ENCODE measurements at places on chromosomes 1 and 21. TPM values are rescaled to one million over a fixed set of nuclear protein-coding genes. Genes with fewer than 3 reads are reported as not detected.

OR2L3 gene
- polyA plus RNA-seq, result not detected

- H3K4me1 ChIP-seq, result no peaks in the 10 kb centered on the region
- no peak overlapping the region for H3K4me3 ChIP-seq
- H3K36me3 ChIP-seq, result no peaks in the 10 kb centered on the region
- no peak for DNase-seq
Observed at GRCh38 chr1:143611159-143611558, 360.6 kb downstream of the FAM72C start.

GRCh38 chr1:18836654-18837053 lies 22.8 kb downstream of the TAS1R2 start:
- H3K27ac ChIP-seq, result no peak overlapping the region
- H3K4me3 ChIP-seq, result no peak overlapping the region
- H3K27me3 ChIP-seq, result peaks cover 3% of the 10 kb centered on the region

FCRL1 gene
- polyA plus RNA-seq, result 0.16 TPM

DNA sequence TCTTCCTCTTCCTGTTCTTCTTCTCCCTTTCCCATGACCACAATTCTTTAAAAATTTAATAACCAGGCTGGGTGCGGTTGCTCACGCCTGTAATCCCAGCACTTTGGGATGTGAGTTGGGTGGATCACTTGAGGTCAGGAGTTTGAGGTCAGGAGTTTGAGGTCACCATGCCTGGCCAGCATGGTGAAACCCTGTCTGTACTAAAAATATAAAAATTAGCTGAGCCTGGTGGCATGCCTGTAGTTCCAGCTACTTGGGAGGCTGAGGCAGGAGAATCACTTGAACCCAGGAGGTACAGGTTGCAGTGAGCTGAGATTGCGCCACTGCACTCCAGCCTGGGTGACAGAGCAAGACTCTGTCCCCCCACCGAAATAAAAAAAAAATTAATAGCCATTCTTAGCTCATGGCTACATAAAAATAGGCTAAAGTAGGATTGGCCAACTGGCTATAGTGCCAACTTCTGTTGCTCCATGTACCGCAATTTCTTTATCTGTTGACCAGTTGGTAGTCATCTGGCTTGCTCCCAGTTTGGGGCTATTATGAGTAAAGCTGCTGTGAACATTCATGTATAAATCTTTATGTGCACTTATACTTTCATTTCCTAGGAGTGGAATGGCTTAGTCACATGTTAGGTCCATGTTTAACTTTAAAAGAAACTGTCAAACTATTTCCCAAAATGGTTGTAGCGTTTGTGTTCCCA lies 136.3 kb downstream of the PEX14 start:
- no peak for DNase-seq
- no peaks in the 10 kb centered on the region for H3K27me3 ChIP-seq
- H3K36me3 ChIP-seq, result no peaks in the 10 kb centered on the region
- H3K27ac ChIP-seq, result no peak overlapping the region

C1orf185 gene
- polyA plus RNA-seq, result not detected

HES3 gene
- polyA plus RNA-seq, result not detected

SLAMF1 gene
- 0.13 TPM for polyA plus RNA-seq

DNA sequence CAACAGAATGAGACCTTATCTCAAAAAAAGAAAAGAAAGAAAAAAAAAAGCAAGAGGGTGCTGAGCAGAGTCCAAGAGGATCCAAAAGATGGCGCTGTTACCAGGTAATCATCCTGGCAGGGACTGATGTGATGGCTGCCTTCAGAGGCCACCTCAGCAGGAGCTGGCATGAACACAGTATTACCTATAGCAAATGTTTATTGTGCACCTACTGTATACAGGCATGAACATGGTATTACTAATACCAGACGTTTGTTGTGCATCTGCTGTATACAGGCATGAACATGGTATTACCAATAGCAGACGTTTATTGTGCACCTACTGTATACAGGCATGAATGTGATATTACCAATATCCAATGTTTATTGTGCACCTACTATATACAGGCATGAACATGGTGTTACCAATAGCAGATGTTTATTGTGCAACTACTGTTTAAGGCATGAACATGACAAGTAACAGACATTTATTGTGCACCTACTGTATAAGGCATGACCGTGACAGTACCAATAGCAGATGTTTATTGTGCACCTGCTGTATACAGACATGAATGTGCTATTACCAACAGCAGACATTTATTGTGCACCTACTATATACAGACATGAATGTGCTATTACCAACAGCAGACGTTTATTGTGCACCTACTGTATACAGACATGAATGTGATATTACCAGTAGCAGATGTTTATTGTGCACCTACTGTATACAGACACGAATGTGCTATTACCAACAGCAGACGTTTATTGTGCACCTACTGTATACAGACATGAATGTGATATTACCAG lies 115.1 kb upstream of the TMEM51 start:
- H3K27ac ChIP-seq, result no peak overlapping the region
- no peaks in the 10 kb centered on the region for H3K36me3 ChIP-seq
- no peaks in the 10 kb centered on the region for H3K27me3 ChIP-seq
- H3K4me3 ChIP-seq, result no peak overlapping the region
- DNase-seq, result no peak
- no peaks in the 10 kb centered on the region for H3K4me1 ChIP-seq

GRCh38 chr1:69700770-69701169 lies 133.0 kb downstream of the LRRC7 start:
- H3K27me3 ChIP-seq, result no peaks in the 10 kb centered on the region
- no peak overlapping the region for H3K4me3 ChIP-seq
- no peak overlapping the region for H3K27ac ChIP-seq
- no peak for DNase-seq
- no peaks in the 10 kb centered on the region for H3K36me3 ChIP-seq

RPE65 gene
- polyA plus RNA-seq, result not detected

GRCh38 chr1:203075236-203076030 lies 10.4 kb downstream of the MYOG start:
- H3K27me3 ChIP-seq, result no peaks in the 10 kb centered on the region
- H3K36me3 ChIP-seq, result peaks cover 10% of the 10 kb centered on the region
- H3K4me1 ChIP-seq, result peaks cover 22% of the 10 kb centered on the region
- no peak overlapping the region for H3K27ac ChIP-seq
- peak overlapping the region; percentile 84 for H3K4me3 ChIP-seq

- H3K4me3 ChIP-seq, result no peak overlapping the region
- no peaks in the 10 kb centered on the region for H3K27me3 ChIP-seq
- H3K27ac ChIP-seq, result no peak overlapping the region
Observed at GRCh38 chr1:94634977-94635416, 93.4 kb upstream of the F3 start.

- no peaks in the 10 kb centered on the region for H3K36me3 ChIP-seq
- no peak for DNase-seq
- H3K4me3 ChIP-seq, result no peak overlapping the region
- no peaks in the 10 kb centered on the region for H3K4me1 ChIP-seq
- H3K27ac ChIP-seq, result no peak overlapping the region
- no peaks in the 10 kb centered on the region for H3K27me3 ChIP-seq
Observed at GRCh38 chr1:158067662-158068061, 74.2 kb downstream of the KIRREL1 start.

DNA sequence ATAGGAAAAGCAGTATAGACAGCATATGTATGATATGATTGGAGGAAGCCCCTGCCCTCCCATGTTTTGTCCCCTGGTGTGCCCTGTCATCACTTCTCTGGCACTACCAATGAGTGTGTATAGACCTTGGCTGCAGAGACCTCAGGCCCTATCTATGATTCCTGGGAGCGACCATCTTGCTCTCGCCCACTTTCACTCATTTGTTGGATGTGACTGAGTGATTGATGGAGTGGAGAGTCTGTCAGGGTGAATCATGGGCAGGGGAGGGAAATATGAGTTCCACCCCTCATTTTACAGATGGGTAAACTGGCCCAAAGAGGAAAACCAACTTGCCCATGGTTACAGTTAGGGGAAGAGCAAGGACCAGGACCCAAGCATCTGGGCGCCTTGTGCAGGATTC lies 14.9 kb downstream of the SLC30A1 start:
- H3K27ac ChIP-seq, result no peak overlapping the region
- H3K4me1 ChIP-seq, result no peaks in the 10 kb centered on the region
- no peaks in the 10 kb centered on the region for H3K36me3 ChIP-seq
- H3K27me3 ChIP-seq, result no peaks in the 10 kb centered on the region

GIPC2 gene
- polyA plus RNA-seq, result not detected

GPR61 gene
- polyA plus RNA-seq, result not detected

DNA sequence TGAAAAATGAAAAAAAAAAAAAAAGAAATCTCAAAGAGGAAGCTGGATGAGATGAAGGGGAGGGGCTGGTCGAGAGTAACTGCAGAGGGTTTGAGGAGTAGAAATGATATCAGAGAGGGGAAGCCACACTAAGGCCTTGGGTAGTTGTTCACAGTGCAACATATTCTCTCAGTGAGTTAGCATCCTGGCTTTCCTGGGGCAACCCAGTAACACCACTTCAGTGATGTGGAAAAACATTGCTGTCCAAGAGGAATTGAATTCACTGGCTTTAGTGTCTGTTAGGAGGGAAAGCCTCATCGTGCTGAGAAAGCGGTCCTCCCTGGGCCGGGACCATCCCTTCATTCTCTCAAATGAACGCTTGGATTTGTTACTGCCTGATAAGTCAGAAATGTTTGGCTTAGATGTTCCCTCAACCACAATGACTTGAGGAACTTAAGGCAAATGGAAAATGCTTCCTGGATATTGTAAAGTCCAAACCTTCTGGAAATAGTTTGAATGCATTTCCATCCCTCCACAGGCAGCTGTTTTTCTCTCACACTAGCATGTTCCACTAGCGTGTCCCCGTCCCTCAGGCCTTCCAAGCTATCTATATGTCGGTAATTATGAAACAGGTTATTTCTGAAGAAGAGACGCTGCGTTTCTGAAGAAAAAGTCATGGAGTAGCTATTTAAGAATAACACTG lies 12.2 kb downstream of the TGFB2 start:
- H3K27me3 ChIP-seq, result peaks cover 2% of the 10 kb centered on the region
- H3K4me3 ChIP-seq, result no peak overlapping the region
- peaks cover 7% of the 10 kb centered on the region for H3K4me1 ChIP-seq

DNA sequence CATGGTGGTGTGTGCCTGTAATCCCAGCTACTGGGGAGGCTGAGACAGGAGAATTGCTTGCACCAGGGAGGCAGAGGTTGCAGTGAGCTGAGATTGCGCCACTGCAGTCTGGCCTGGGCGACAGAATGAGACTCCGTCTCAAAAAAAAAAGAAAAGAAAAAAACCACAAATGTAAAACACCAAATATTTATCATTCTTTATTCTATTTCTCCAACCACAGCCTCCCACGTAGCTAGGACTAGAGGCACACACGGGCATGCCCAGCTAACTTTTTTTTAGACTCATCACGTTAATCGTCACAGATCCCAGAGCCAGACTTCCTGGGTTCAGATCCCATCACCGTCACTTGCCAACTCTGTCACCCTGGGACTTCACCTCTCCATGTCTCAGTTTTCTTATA lies 13.5 kb downstream of the DNAJC16 start:
- H3K36me3 ChIP-seq, result peaks cover 74% of the 10 kb centered on the region
- no peak for DNase-seq
- H3K27me3 ChIP-seq, result no peaks in the 10 kb centered on the region
- no peak overlapping the region for H3K27ac ChIP-seq
- no peaks in the 10 kb centered on the region for H3K4me1 ChIP-seq

USP1 gene
- 2.4 TPM for polyA plus RNA-seq

LAMC2 gene
- not detected for polyA plus RNA-seq

GRCh38 chr1:193787061-193787460 lies 600.6 kb upstream of the B3GALT2 start:
- H3K27me3 ChIP-seq, result no peaks in the 10 kb centered on the region
- DNase-seq, result no peak
- H3K36me3 ChIP-seq, result no peaks in the 10 kb centered on the region
- H3K4me1 ChIP-seq, result no peaks in the 10 kb centered on the region
- H3K27ac ChIP-seq, result no peak overlapping the region

B3GALNT2 gene
- 8.9 TPM for polyA plus RNA-seq

- no peaks in the 10 kb centered on the region for H3K4me1 ChIP-seq
- H3K27me3 ChIP-seq, result no peaks in the 10 kb centered on the region
- H3K27ac ChIP-seq, result no peak overlapping the region
- H3K36me3 ChIP-seq, result no peaks in the 10 kb centered on the region
- H3K4me3 ChIP-seq, result no peak overlapping the region
Observed at GRCh38 chr1:246280551-246280950, 226.5 kb downstream of the SMYD3 start.

DNA sequence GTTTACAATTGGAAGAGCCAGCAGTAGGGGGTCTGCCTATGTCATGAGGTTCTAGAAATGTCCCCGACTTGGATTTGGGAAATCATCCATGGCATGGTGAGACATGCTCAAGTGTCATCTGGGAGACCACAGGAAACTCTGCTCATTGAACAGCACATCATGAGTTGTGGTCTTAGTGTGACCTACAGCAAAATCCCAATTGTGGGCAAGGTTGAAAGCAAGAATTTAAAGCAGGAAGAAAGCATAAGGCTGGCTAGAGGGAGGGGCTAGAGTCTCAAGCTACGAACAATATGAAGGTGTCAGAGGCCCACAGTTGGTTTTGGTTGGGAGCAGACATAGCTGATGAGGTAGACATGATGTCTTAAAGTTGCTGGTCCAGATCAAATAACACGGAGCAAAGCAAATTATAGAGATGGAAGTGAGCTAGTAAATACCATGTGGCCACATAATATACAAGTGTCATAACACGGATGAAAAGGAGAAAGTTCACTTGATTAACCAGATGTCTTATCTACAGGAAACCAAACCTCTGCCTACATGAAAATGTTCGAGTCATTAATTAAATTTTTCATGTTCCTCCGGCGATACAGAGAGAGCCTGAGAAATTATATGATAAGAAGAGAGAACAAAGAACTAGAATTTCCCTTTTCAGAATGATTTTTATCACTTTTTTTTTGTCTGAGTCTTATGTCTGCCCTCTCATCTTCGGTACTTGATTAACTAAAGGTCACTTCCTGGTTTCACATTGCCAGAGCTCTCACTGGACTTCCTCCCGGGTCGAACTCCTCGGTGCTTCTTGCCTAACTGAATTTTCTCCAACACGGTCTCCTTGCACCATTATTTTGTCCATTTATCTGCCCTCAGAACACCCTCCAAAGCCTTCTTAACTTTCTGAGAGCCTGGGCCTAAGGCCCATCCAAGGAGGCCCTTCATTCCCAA lies 67.5 kb upstream of the DUSP10 start:
- peaks cover 16% of the 10 kb centered on the region for H3K4me1 ChIP-seq
- H3K27me3 ChIP-seq, result no peaks in the 10 kb centered on the region
- H3K36me3 ChIP-seq, result no peaks in the 10 kb centered on the region
- H3K27ac ChIP-seq, result no peak overlapping the region
- no peak overlapping the region for H3K4me3 ChIP-seq
- peak; percentile 41 for DNase-seq

BACE2 gene
- polyA plus RNA-seq, result 0.26 TPM

PLCH2 gene
- polyA plus RNA-seq, result 1.4 TPM

TDRD5 gene
- not detected for polyA plus RNA-seq

GRCh38 chr1:23558140-23558871 lies 995 bp downstream of the ID3 start:
- peaks cover 63% of the 10 kb centered on the region for H3K4me1 ChIP-seq
- no peak overlapping the region for H3K27ac ChIP-seq
- peak overlapping the region; percentile 47 for H3K4me3 ChIP-seq
- no peak for DNase-seq
- H3K27me3 ChIP-seq, result peaks cover 78% of the 10 kb centered on the region
- H3K36me3 ChIP-seq, result no peaks in the 10 kb centered on the region

- no peak for DNase-seq
- H3K27ac ChIP-seq, result peak overlapping the region; percentile 29
Observed at GRCh38 chr1:165898837-165899236, 71.4 kb downstream of the UCK2 start.

GRCh38 chr21:29121759-29122158 lies 8.7 kb upstream of the MAP3K7CL start:
- DNase-seq, result no peak
- H3K4me3 ChIP-seq, result no peak overlapping the region
- no peaks in the 10 kb centered on the region for H3K27me3 ChIP-seq
- no peaks in the 10 kb centered on the region for H3K4me1 ChIP-seq

Data from CD14-positive monocyte (primary cell).